Uterus (tissue), 4 donors: ENCODE measurements at places on chromosomes 16 and 17. TPM values are rescaled to one million over a fixed set of nuclear protein-coding genes. Genes with fewer than 3 reads are reported as not detected.

GRCh38 chr16:81329947-81330346 is 15.2 kb downstream of the GAN start:
- DNase-seq = no peak

GRCh38 chr16:12474806-12475410 is 328.8 kb downstream of the CPPED1 start:
- no peak for DNase-seq

- DNase-seq = no peak
Measured at GRCh38 chr16:57898961-57899360, 72.0 kb downstream of the CNGB1 start.

GRCh38 chr16:67857547-67858233 is 10.2 kb upstream of the CENPT start:
- peak; percentile 76 for DNase-seq

DNA sequence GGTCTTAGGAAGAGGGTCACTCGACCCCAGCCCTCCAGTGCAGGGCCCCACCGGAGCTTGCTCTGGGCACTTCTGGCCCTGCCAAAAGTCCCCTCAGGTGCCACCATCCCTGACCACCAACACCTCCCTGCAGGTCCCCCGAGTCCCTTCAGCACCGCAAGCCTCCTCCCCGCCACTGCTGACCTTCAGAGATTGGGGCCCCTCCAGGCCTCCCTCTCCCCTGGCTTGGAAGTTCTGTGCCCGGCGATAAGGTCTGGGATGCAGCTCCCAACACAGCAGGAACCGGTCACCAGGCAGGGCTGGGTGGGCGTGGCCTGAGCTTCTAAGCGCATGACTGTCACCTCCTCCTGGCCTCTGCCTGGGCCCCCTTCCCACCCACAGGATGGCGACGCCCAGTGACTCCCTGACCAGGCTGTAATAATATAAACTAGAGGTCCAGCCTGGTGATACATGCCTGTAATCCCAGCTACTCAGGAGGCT is 11.2 kb downstream of the PIEZO1 start:
- DNase-seq = no peak

The HSD17B2 gene
- total RNA-seq = 0.14 TPM

The SNF8 gene
- total RNA-seq = 64.6 TPM

The SLC47A1 gene
- 6.2 TPM for total RNA-seq

The HIGD1B gene
- not detected for total RNA-seq

The CYBC1 gene
- 32.4 TPM for total RNA-seq

The DHX38 gene
- 73.6 TPM for total RNA-seq

The RAMP2 gene
- 28.7 TPM for total RNA-seq

The FOXJ1 gene
- 0.51 TPM for total RNA-seq
